ENCODE measurements at places on chromosomes 5 and 9. TPM values are rescaled to one million over a fixed set of nuclear protein-coding genes. Genes with fewer than 3 reads are reported as not detected.

The PAM gene
- 115 TPM for total RNA-seq

GRCh38 chr5:142827934-142828576, 57.9 kb downstream of the ARHGAP26 start:
- H3K4me1 ChIP-seq: peaks cover 29% of the 10 kb centered on the region
- no peak overlapping the region for H3K27ac ChIP-seq
- no peak overlapping the region for H3K4me3 ChIP-seq
- DNase-seq: peak; percentile 59
- H3K27me3 ChIP-seq: no peaks in the 10 kb centered on the region
- no peaks in the 10 kb centered on the region for H3K36me3 ChIP-seq

GRCh38 chr5:6737043-6737941, 24.1 kb downstream of the TENT4A start:
- no peak overlapping the region for H3K4me3 ChIP-seq
- peaks cover 17% of the 10 kb centered on the region for H3K4me1 ChIP-seq
- no peak overlapping the region for H3K27ac ChIP-seq
- DNase-seq: no peak
- H3K27me3 ChIP-seq: no peaks in the 10 kb centered on the region
- H3K36me3 ChIP-seq: peaks cover 29% of the 10 kb centered on the region

The ANXA2R gene
- 1.3 TPM for total RNA-seq

The SLCO6A1 gene
- total RNA-seq: not detected

- H3K27me3 ChIP-seq: no peaks in the 10 kb centered on the region
- DNase-seq: no peak
- no peaks in the 10 kb centered on the region for H3K4me1 ChIP-seq
- no peak overlapping the region for H3K4me3 ChIP-seq
Measured at GRCh38 chr5:35320029-35320428, 89.7 kb upstream of the PRLR start.

The NIPBL gene
- 31.7 TPM for total RNA-seq

DNA sequence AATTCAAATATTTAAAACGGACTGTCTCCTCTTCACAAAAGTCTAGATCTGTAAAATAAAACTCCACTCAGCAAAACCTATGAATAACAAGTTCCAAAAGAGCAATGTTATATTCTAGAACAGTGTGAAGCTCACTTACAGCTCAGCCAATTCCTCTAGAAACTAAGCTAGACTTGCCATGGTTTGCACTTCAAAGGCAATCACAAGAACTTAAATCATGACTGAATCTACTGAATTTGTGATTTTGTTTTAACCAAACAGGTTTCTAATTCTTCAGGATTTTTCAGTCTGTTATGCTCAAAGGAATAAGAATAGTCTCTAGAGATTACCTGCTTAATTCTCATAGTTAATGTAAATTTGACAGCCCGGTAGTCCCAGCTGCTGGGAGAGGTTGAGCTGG, 1.4 kb upstream of the PKD2L2 start:
- no peaks in the 10 kb centered on the region for H3K27me3 ChIP-seq
- H3K27ac ChIP-seq: no peak overlapping the region
- H3K4me1 ChIP-seq: no peaks in the 10 kb centered on the region
- no peak overlapping the region for H3K4me3 ChIP-seq
- DNase-seq: no peak

DNA sequence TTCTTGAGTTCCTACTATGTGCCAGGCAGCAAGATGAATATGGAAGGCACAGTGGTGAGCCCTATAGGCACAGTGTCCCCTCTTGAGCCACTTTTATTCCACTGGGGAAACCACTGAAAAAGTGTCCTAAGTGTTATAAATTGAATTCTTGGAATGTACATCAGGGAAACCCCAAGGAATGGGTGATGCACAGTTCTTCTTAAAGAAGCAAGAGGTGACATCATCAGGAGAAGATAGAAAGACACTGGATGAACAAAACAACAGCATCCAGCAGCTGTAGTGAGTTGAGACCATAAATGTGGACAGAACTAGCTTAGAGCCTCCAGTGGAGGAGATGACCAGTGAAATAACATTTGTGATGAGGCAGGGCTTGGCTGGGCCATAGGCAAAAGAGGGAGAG, 199.2 kb upstream of the ANKRD55 start:
- H3K27ac ChIP-seq: peak overlapping the region; percentile 40
- peaks cover 20% of the 10 kb centered on the region for H3K4me1 ChIP-seq
- no peak overlapping the region for H3K4me3 ChIP-seq
- H3K36me3 ChIP-seq: no peaks in the 10 kb centered on the region

GRCh38 chr9:72332351-72332750, 32.7 kb downstream of the ZFAND5 start:
- H3K4me1 ChIP-seq: no peaks in the 10 kb centered on the region
- no peaks in the 10 kb centered on the region for H3K36me3 ChIP-seq
- no peak overlapping the region for H3K4me3 ChIP-seq

- no peaks in the 10 kb centered on the region for H3K36me3 ChIP-seq
- peaks cover 12% of the 10 kb centered on the region for H3K4me1 ChIP-seq
- H3K27me3 ChIP-seq: peaks cover 30% of the 10 kb centered on the region
- peak overlapping the region; percentile 11 for H3K27ac ChIP-seq
- no peak for DNase-seq
Measured at GRCh38 chr5:135053278-135053677, 19.2 kb upstream of the PITX1 start.

The NR4A3 gene
- total RNA-seq: 1.9 TPM

GRCh38 chr5:14630671-14631070, 33.8 kb upstream of the OTULIN start:
- H3K36me3 ChIP-seq: no peaks in the 10 kb centered on the region
- H3K27ac ChIP-seq: no peak overlapping the region
- no peaks in the 10 kb centered on the region for H3K27me3 ChIP-seq
- no peaks in the 10 kb centered on the region for H3K4me1 ChIP-seq
- H3K4me3 ChIP-seq: no peak overlapping the region

DNA sequence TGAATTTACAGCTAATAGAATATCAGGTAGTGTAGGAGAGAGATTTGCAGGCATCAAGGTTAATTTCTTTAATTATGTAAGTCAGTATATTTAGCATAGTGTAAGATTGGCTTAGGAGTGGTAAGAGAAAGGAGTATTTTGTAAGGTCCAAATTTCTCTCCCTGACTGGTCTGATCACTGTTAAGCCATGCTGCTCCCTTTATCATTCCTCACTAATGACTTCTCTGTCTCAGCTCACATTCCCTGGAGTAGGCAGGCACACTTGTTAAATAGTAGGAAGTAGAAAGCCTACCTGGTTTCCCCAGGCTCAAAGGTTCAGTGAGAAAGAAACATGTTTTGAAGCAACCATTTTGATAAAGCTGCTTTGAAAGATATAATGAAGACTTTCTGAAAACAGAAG, 90.7 kb downstream of the SMIM15 start:
- H3K27me3 ChIP-seq: no peaks in the 10 kb centered on the region
- no peaks in the 10 kb centered on the region for H3K36me3 ChIP-seq
- no peak overlapping the region for H3K27ac ChIP-seq
- DNase-seq: no peak
- no peak overlapping the region for H3K4me3 ChIP-seq

The TRPM3 gene
- total RNA-seq: not detected

GRCh38 chr9:91776409-91777291, 173.4 kb downstream of the ROR2 start:
- DNase-seq: peak; percentile 61
- H3K27me3 ChIP-seq: no peaks in the 10 kb centered on the region
- peak overlapping the region; percentile 69 for H3K27ac ChIP-seq
- peaks cover 26% of the 10 kb centered on the region for H3K4me1 ChIP-seq
- H3K36me3 ChIP-seq: peaks cover 11% of the 10 kb centered on the region

GRCh38 chr5:59712836-59713497, 180.6 kb downstream of the PDE4D start:
- no peaks in the 10 kb centered on the region for H3K27me3 ChIP-seq
- no peak for DNase-seq
- H3K4me1 ChIP-seq: peaks cover 2% of the 10 kb centered on the region
- H3K36me3 ChIP-seq: no peaks in the 10 kb centered on the region
- no peak overlapping the region for H3K27ac ChIP-seq
- H3K4me3 ChIP-seq: no peak overlapping the region

DNA sequence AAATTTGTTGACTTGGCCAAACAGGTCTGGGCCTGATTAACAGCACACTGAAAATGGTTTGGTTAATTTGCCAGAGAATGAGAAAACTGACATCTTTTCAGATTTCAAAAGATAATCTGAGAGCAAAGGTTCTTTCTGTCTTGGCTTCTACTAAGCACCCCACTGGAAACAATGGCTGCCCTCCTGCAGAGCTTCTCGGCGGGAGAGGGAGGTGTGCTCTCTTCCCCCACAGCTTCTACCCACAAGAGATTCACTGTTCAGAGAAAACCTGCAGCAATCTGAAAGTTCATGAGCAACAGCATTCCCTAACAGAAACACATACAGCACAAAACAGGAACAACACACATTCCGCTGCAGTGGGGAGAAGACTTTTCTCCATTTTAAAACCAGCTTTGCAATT, 3.0 kb downstream of the DNAH5 start:
- peaks cover 2% of the 10 kb centered on the region for H3K36me3 ChIP-seq
- H3K27me3 ChIP-seq: no peaks in the 10 kb centered on the region
- H3K4me1 ChIP-seq: peaks cover 6% of the 10 kb centered on the region
- H3K27ac ChIP-seq: no peak overlapping the region
- DNase-seq: no peak
- H3K4me3 ChIP-seq: no peak overlapping the region

The LHX3 gene
- total RNA-seq: not detected

- no peak for DNase-seq
- no peak overlapping the region for H3K27ac ChIP-seq
- no peaks in the 10 kb centered on the region for H3K36me3 ChIP-seq
- 0 out of 2 replicates have a peak, but pooled peaks cover 2% of the 10 kb centered on the region for H3K27me3 ChIP-seq
- H3K4me3 ChIP-seq: no peak overlapping the region
Measured at GRCh38 chr9:88725300-88726019, 190.5 kb downstream of the NXNL2 start.

The SLC6A19 gene
- total RNA-seq: not detected

DNA sequence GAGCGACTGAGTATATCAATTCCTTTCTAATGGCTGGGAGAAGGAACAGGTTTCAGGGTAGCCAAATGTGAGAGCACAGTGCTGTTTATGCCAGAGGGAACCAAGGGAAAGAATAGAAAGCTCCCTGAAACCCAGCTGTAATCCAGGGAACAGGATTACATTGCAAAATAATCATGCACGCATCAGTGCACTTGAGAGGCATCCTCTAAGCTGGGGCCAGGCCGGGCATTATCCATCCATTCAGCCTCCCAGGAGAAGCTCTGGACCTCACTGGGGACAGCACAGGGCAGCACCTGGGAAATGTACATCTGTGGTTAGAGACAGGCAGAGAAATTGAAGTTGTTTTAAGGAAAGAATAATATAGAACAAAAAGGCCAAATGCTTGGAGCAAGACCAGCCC, 72.7 kb downstream of the MTRR start:
- peaks cover 4% of the 10 kb centered on the region for H3K27me3 ChIP-seq
- DNase-seq: no peak
- H3K36me3 ChIP-seq: no peaks in the 10 kb centered on the region
- H3K4me3 ChIP-seq: no peak overlapping the region
- H3K4me1 ChIP-seq: no peaks in the 10 kb centered on the region

DNA sequence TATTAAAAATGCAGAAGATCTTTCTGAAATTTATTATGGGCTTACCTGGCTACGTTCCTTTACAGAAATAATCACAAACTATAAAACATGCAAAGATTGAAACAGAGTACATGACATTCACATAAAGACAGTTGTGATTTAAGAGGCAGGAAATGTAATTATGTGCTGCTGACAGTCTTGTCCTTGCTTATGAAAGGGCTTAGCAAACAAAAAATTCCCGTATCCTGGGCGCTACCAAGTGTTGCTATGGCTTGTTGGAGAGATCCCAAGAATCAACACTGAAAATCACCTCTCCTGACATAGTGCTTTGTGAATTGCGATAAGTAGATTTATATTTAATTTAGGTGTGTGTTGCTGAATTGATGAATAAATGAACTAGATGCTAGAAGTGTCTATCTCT, 352.5 kb upstream of the C9orf72 start:
- no peaks in the 10 kb centered on the region for H3K27me3 ChIP-seq
- no peak overlapping the region for H3K27ac ChIP-seq
- no peak for DNase-seq
- H3K4me1 ChIP-seq: no peaks in the 10 kb centered on the region
- H3K4me3 ChIP-seq: no peak overlapping the region
- no peaks in the 10 kb centered on the region for H3K36me3 ChIP-seq

- DNase-seq: no peak
- H3K27ac ChIP-seq: no peak overlapping the region
- no peak overlapping the region for H3K4me3 ChIP-seq
- no peaks in the 10 kb centered on the region for H3K4me1 ChIP-seq
- no peaks in the 10 kb centered on the region for H3K27me3 ChIP-seq
Measured at GRCh38 chr9:31355159-31355882, 1029.1 kb upstream of the ACO1 start.

The SPATA31C1 gene
- total RNA-seq: not detected

- peaks cover 10% of the 10 kb centered on the region for H3K4me1 ChIP-seq
- H3K27ac ChIP-seq: peak overlapping the region; percentile 65
- H3K27me3 ChIP-seq: no peaks in the 10 kb centered on the region
- no peak for DNase-seq
- H3K36me3 ChIP-seq: peaks cover 5% of the 10 kb centered on the region
- peak overlapping the region; percentile 88 for H3K4me3 ChIP-seq
Measured at GRCh38 chr5:151757233-151758140, 944 bp downstream of the ATOX1 start.

The FOXD4L3 gene
- total RNA-seq: not detected

The NAIP gene
- 1.7 TPM for total RNA-seq

- no peak overlapping the region for H3K4me3 ChIP-seq
- H3K27me3 ChIP-seq: no peaks in the 10 kb centered on the region
- peak; percentile 35 for DNase-seq
- peak overlapping the region; percentile 67 for H3K27ac ChIP-seq
Measured at GRCh38 chr5:109454731-109455505, 45.1 kb upstream of the PJA2 start.

- H3K4me3 ChIP-seq: no peak overlapping the region
- H3K36me3 ChIP-seq: no peaks in the 10 kb centered on the region
- H3K27ac ChIP-seq: no peak overlapping the region
- no peak for DNase-seq
Measured at GRCh38 chr5:114952876-114953275, 216.8 kb downstream of the TRIM36 start.

DNA sequence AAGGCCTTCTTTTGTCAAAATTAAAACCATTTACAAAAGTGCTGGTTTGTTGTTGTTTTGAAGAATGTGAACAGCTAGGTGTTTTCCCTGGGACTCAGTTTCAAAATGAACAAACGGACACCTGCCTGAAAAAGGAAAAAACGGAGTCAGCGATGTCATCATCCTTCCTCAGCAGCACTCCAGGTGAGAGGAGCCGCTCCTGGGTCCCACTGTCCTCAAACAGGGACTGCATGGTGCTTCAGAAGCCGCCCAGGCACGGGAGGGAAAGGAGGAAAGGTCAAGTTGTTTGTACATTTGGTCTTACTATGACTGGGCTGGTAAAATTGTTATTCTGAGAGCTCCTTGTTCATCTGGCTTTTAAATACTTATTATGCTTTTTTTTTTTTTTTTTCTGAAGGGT, 69.0 kb upstream of the ZSWIM6 start:
- H3K4me1 ChIP-seq: no peaks in the 10 kb centered on the region
- no peaks in the 10 kb centered on the region for H3K27me3 ChIP-seq
- no peak for DNase-seq
- no peak overlapping the region for H3K27ac ChIP-seq

The ERAP2 gene
- 18.3 TPM for total RNA-seq

DNA sequence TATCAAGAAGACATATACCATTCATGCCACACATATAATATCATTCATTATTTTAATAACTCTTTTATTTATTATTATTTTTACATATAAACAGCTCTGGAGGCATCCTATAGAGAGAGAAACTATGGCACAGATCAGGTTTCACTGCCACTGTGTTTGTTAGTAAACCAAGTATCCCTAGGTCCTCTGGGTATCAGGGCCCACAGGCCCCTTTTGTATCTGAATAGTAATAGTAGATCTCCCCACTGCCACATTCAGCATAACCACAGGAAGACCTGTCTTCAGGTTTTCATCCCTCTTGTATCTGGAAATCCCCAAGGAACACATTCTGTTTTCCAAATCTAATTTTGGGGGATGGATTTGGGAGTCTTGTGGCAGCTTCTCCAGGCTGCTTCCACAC, 94.0 kb downstream of the SPATA31D1 start:
- DNase-seq: no peak
- no peak overlapping the region for H3K4me3 ChIP-seq
- H3K27me3 ChIP-seq: peaks cover under 1% of the 10 kb centered on the region
